ENCODE measurements at places on chromosomes 2 and 18.

GRCh38 chr2:102033750-102034682 lies 42.3 kb downstream of the IL1R2 start:
- DNase-seq: no peak

GRCh38 chr2:165275932-165276331 lies 36.7 kb downstream of the SCN2A start:
- no peak for DNase-seq

GRCh38 chr18:13558124-13558523 lies 168.2 kb downstream of the FAM210A start:
- DNase-seq: peak; percentile 11

DNA sequence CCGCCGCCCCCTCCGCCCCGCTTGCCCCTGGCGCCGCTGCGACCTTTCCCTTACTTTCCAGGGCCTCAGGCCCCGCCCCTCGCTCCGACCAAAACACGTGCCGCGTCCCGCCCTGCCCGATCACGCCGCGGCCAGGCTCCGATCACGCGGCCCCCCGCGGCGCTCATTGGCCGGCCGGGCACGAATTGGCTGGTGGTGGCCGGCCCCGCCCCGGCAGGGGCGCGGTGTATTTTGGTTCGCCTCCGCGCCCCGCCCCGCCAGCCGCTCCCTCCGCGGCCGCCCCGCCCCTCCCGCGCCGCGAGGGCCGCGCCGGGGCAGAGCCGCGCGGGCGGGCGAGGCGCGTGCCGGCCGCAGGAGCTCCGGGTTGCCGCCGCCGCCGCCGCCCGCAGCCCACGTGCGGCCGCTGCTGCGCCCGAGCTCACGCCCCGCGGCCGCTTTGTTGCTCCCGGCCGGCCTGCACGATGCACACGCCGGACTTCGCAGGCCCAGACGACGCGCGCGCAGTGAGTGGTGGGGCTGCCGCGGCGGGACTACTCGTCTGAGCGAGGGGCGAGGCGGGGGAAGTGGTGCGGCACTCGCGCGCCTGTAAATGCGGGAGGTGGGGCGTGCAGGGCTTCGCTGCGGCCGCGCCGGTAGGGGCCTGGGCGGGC lies at the start of gene KLF11:
Gene KLF11, plus strand, starts transcription at position 295 of the 650 bp plus-strand sequence. Its CDS starts 167 bp downstream, at position 462.
- DNase-seq: peak; percentile 35

DNA sequence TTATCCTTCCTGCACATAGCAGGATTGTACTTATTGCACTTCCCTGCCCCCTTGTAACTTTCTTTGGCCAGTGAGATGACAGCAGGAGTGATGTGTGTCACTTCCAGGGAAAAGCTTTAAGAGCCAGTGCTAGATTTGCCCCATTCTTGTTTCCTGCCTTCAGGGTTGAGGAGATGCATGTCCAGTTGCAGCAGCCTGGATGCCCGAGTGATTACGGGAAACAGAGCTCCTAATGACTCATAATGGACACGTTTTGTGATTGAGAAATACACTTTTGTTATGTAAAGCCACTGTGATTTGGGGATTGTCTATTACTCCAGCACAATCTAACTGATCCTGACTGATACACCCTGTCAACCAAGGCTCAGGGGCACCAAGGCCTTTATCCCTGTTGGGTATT lies 5.0 kb upstream of the TET3 start:
- no peak for DNase-seq

DNA sequence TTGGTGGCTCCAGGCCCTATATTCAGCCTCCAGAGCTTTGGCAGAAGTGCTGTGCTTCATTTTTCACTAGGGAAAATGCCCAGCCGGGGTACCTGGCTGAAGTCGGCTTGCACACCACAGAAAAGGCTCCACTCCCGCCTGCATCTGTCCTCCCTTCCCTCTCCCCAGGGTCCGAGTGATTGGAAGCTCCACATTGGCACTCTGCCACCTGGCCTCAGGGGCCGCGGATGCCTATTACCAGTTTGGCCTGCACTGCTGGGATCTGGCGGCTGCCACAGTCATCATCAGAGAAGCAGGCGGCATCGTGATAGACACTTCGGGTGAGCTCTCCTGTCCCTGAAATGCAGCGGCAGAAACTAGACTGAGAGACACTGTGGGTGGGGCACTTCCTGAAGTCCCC lies 47.4 kb downstream of the IMPA2 start:
- DNase-seq: no peak

- no peak for DNase-seq
Observed at GRCh38 chr2:138572318-138572717, 70.7 kb downstream of the SPOPL start.

DNA sequence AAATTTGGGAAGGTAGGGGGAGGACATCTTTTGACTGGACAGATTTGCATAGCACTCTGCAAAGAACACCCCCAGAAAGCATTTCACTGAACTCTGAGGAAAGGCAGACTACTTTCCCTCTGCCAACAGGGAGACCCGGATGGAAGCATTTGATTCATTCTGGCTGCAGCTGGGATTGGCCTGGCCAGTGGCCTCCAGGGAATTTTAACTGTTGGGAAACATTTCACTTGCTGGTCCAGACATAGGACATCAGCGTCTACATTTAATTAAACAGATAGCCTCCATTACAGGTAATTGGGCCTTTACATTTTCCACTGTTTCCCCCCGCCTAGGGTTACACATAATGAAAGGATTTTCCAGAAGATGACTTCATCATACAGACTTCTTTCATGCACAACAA lies 92.8 kb downstream of the MARCHF4 start:
- DNase-seq: no peak

DNA sequence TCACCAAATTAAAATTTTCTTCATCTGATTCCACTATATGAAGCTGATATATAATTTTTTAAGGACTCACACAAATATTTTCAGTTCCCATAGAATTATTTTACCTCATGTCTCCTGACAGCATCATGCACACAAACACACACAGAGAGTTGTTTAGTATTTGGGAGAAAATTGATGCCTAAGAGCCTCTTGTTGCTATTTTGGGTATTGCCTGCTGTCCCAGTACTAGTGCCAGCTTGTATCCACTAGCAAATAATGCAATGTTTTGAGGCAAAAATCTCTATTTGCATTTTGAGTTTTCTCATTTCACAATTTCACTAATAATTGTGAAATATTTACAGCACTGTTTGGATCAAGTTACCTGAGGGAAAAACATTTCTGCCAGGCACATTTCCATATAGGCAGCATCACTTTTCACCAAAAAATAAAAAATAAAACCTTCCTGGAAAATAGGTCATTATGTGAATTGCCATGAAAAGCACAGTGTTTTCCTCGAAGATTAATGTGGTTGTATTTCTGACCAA lies 328.2 kb downstream of the KCNJ3 start:
- no peak for DNase-seq

DNA sequence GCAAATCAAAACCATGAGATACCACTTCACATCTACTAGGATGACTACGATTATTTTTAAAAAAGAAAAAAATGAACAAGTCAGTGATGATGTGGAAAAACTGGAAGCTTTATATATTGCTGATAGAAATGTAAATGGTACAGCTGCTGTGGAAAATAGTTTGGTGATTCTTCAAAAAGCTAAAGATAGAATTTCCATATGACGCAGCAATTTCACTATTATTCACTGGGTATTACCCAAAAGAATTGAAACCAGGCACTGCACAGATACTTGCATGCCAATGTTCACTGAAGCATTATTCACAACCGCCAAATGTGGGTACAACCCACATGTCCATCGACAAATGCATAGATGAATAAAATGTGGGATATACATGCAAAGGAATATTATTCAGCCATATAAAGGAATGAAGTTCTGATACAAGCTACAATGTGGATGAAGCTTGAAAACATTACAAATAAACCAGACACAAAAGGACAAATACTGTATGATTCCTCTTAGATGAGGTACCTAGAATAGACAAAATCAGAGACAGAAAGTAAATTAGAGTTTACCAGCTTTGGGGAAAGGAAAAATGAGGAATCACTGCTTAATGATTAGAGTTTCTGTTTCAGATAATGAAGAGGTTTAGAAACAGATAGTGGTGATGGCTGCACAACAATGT lies 11.1 kb downstream of the RTTN start:
- DNase-seq: no peak

DNA sequence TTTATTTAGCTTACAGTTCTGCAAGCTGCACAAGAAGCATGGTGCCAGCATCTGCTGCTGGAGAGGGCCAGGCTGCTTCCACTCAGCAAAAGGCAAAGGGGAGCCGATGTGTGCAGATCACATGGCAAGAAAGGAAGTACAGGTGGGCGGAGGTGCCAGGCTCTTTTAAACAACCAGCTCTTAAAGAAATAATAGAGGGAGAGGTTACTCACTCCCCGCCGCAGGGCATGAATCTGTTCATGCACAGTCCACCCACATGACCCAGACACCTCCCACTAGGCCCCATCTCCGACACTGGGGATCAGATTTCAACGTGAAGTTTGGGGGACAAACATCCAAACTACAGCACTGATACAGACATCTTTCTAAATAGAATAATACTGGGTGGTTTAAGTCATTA lies 105.8 kb downstream of the MTCL1 start:
- DNase-seq: no peak

DNA sequence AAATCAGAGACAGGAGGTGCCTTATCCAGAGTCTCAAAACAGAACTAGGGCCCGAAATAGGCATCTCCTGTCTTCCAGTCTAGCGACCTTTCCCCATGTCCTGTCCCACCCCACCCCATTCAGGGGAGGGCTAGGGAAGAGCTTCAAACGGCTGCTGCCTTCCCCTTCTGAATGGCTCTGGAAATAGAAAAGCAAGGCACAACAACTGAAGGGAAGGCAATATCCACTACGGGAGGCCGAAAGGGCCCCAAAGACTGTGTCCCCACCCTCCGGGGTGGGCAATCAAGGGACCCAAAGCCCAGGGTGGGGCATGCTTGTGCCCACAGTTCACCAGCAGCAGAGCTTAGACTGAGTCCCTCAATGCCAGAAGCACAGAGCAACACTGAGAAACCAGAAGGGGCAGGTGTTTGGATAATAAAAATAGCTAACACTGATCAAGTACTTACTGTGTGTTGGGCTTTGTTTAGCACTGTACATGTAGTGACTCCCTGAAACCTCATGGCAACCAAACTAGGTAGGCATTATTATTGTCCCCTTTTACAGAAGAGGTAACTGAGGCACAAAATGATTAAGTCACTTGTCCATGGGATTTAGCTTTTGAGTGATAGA lies 38.5 kb downstream of the CYRIA start:
- no peak for DNase-seq

DNA sequence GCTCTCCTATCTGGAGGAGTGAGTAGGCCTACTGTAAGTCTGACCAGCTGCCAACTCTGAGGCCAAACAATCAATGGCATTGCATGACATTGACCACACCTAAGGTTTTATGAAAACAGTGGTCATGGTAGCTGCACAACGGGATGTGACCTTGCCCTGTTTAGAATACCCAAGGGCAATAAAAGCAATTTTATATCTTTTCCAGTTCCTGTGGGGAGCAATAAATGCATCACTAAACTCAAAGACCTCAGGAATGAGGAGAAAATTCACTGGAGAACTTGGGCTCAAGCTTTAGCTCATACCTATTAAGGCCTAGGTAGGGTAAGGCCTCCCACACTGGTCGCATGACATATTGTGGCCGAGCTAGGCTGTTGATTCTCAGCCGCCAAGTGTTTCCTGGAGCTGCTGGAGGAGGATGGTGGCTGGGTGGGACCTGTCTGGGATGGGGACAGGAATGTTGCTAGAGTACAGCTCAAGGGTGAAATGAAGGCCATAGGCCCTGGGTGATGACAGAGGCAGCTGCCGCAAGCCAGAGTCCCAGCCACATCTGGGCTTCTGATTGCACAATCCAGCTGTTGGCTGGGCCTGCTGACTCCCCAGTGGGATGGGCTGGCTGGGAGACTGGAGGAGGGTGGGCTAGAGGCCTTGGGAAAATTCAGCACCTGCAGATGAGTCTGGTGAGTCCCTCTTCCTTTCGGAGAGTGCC lies 313.7 kb downstream of the CYP26B1 start:
- DNase-seq: no peak

- no peak for DNase-seq
Observed at GRCh38 chr2:121093692-121094091, 191.3 kb downstream of the TFCP2L1 start.

GRCh38 chr2:116810071-116810470 lies 1004.4 kb upstream of the DDX18 start:
- no peak for DNase-seq

DNA sequence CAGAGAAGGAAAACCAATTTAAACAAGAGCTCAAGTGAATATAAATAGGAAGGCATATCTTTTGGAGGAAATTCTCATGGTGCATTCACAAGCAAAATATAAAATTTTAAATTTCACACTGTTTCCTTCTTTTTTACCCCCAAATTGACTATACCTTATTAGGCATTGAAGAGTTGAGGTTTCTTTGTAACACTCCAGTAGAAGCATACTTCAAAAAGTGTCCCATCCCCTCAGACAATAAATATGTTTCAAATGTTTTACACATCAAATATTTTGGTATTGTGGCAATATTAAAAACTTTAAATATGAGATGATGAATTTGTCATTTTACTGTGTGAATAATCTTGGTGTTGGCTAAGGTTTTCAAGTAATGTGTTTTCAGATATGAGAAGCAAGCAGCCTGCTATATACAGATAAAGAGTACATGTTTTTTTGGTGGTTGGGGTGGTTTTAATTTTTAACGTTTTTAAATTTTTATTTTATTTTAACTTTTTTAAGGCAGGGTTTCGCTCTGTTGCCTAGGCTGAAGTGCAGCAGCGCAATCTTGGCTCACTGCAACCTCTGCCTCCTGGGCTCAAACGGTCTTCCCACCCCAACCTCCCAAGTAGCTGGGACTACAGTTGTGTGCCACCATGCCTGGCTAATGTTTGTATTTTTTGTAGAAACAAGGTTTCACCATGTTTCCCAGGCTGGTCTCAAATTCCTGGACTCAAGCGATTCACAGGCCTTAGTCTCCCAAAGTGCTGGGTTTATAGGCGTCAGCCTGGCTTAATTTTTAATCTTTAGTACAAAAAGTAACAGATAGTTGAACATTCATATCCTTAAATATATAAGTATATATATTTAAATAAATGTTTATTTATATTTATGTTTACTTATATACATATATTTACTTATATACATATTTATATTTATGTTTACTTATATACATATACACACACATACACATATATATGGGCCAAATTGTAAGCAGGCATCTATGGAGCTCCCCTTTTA lies 36.5 kb upstream of the DLX1 start:
- DNase-seq: no peak

- DNase-seq: no peak
Observed at GRCh38 chr2:111048856-111049768, 71.6 kb upstream of the BCL2L11 start.

DNA sequence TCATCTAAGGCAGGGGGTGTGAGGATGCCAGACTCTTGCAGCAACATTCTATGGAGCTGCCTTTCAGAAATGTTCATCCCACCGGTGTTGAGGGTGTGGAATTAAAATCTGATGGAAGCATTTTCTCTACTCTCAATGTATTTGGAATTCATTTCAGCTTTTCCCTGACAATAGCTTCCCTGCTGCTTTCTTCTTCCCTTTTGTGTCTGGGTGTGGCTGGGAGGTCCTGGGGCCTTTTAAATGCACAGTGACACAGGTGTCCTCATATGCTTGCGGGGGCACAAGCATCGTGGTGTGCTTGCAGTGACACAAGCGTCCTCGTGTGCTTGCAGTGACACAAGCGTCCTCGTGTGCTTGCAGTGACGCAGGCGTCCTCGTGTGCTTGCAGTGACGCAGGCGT lies 43.4 kb upstream of the ASB18 start:
- DNase-seq: no peak

GRCh38 chr2:134070281-134070741 lies 183.6 kb upstream of the MGAT5 start:
- DNase-seq: no peak

Measured in LNCaP clone FGC (cell line).